Naive thymus-derived CD4-positive, alpha-beta T cell (primary cell): ENCODE measurements at places on chromosomes 1 and 21. TPM values are rescaled to one million over a fixed set of nuclear protein-coding genes. Genes with fewer than 3 reads are reported as not detected.
A peak's percentile ranks its signal among the peaks of the same experiment; 100 is the strongest.

The MCOLN2 gene
- total RNA-seq = 12.4 TPM

The TLR5 gene
- total RNA-seq = 3.1 TPM

The TSACC gene
- not detected in 2 replicates for total RNA-seq

The MRPL24 gene
- 47.2 TPM for total RNA-seq

The PADI4 gene
- total RNA-seq = 3.5 TPM

The CFHR1 gene
- not detected for total RNA-seq

The TBX15 gene
- total RNA-seq = not detected

The CFHR2 gene
- total RNA-seq = not detected in 2 replicates

The FCER1G gene
- 19.4 TPM for total RNA-seq

The IQGAP3 gene
- total RNA-seq = not detected

The FAM3B gene
- not detected for total RNA-seq

The SMCP gene
- total RNA-seq = not detected

The SYCP1 gene
- not detected in 2 replicates for total RNA-seq

GRCh38 chr21:27094184-27094948 is 127.5 kb upstream of the ADAMTS5 start:
- DNase-seq = no peak

DNA sequence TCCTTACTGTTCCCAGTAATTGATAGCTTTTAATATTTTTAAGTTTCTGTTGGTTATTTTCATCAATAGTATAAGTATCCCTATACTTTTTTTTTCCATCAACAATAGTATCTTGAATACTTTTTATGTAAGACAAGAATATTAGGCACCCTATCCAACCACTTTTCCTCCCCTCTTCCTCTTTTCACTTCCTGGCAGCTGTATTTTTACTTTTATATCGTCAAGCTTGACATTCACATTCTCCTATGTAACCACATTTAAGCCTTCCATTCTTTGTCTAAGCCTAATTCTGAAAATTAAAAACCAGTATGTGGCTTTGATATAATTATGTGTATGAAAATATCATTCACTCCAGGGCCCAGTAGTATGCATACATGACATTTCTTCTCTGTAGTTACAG is 9.3 kb downstream of the TMEM39B start:
- DNase-seq = no peak

DNA sequence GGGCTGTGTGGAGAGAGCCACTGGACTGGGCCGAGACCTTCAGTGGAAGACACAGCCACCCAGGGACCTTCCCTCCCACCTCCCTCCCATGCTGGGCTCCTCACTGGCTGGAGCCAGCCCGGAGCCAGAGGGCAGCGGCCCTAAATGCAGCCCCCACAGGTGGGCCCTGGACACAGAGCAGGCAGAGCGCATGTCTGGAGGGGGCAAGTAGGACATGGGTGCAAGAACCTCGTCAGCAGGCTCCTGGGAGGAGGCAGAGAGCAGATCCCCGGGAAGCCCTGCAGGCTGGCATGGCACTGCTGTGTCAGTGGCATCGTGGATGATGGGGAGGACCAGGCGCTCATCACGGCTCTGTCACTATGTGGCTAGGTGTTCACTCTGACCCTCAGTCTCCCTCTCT is 45.7 kb downstream of the DMRTB1 start:
- DNase-seq = no peak

GRCh38 chr1:29963946-29964345 is 727.6 kb downstream of the PTPRU start:
- DNase-seq = no peak

DNA sequence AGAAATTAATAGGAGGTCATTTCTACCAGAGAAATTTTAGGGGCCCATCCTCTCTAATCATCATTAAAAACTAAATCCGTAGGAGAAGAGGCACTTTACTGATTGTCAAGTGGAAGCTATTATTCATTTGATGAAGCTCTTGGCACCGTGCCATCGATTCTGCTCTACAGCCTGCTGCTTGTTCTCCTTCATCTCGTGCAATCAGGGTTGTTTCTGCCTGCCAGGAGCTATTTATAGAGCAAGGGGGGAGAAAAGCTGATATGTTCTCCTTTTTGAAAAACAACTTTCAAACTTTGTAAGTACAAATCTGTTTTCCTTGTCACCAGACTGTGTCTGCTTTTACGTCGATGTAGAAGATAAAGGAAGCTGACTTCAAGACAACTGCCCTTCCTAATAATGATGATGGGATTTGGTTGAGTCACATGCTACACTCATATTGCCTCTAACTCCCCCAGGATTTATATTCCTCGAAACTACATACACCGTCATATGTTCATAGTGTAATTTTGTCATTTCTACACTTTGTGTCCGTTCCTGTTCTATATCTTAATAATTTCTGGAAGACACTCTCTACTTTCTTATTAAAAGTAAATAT is 169.6 kb upstream of the LHX8 start:
- no peak for DNase-seq

DNA sequence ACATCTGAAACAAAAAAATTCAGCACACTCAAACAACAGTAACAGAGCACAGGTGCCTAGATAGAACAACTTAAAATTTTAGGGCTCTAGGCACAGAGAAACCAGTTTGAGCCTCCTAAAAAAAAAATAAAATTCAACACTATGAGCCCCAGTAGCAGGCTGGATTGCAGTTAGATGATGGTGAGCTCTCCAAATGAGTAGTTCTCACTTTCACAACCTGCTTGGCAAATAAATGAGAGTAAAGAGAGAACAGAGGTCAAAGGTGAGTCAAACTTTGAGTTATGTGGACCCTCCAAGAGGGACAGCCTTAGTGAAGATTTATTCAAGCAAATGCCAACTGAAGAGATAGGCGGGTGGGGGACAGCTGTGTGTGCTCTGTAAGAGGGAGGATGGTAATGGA is 3.6 kb downstream of the BEND5 start:
- DNase-seq = no peak

DNA sequence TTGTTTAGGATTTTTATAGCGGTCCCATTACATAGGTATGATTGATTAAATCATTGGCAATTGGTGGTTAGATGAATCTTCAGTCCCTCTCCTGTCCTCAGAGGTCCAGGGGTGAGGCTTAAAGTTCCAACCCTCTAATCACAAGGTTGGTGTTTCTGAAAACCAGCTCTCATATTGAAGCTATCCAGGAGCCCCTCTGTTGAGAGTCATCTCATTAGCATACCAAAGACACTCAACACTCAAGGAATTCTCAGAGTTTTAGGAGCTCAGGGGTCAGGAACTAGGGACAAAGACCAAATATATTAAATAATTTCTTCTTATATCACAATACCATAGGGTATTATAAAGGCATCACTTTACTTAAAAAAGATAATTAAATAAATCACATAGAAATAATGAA is 23.3 kb downstream of the FCRL2 start:
- DNase-seq = no peak

DNA sequence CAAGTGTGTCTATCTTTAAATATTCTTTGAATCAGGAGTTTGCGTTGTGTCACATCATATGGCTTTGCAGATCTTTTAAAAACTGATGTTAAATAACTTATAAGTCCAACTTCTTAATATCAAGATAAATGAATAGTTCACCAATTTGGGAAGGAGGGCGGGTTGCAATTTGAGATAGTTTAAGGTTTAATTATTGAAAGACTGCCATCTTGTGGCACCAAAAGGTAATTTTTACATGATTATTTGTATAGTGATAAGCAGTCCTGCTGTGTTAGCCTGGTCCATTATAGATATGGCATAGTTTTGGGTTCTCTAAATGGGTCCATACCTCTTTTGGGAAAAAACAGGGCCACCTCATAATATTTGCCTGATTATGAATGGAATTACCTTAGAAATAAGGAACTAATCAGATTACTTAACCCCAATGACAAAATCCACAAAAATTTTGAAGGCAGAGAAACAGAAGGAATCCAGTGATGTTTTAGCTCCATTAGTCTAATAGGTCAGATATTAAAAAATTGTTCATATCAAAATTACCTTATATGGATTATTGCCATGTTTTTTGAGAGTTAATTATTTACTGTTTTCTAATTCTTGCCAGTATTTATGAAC is 64.3 kb downstream of the PRKAA2 start:
- peak; percentile 0 for DNase-seq

GRCh38 chr1:78726686-78727085 is 77.1 kb downstream of the IFI44 start:
- DNase-seq = no peak

- no peak for DNase-seq
These were observed 773 bp upstream of the RCC2 start for GRCh38 chr1:17440074-17440826.

DNA sequence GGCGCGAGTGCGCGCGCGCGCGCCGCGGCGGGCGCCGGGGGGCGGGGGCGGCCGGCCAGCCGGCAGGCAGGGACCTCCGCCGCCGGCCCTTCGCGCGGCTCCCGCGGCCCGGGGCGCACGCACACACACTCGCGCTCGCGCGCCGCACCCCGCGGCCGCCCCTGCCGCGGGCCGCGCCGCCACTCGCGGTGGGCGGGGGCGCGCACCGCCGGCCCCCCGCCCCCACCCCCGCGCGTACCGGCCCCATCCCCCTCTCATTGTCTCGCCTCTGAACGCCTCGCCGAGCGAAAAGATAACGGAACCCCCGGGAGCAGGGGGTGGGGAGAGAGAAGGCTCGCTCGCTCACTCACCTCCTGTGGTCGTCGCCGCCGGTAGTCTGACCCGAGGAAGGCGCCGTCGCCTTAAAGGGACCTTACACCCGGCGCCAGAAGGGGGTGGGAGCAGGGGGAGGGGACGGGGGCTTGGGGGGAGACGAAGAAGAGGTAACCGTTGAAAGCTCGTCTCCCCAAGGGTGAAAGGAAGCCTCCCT is 428 bp downstream of the POGZ start:
- no peak for DNase-seq

DNA sequence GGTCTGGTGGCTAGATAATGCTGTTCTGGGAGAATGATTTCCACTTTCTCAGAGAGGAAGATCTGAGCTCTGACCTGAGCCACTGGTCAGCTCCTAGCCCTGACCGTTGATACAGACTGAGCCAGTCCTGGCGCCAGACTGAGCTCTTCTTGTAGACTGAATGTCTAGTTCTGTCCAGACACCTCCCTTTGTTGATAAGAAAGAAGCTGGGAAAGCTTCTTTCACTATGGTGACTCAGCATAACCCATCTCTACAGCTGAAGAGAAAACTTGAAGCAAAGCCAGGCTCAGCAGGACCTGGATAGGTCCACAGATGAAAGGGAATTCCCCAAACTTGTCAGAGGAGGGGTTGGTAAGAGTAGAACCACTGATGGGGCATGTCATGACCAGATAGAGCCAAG is 9.9 kb upstream of the TRABD2B start:
- no peak for DNase-seq

DNA sequence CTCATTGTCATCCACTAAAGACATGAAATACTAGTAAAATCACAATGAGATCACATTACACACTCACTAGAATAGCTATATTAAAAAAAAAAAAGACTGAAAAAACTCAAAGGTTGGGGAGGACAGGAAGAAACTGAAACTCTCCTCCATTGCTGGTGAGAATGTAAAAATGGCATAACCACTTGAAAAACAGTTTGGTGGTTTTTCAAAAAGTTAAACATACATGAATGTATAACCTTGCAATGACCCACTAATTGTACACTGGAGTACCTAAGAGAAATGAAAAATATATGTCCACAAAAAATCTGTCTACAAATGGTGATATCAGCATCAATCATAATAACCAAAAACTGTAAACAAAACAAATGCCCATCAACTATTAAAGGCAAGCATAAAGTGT is 44.0 kb downstream of the NRIP1 start:
- no peak for DNase-seq

DNA sequence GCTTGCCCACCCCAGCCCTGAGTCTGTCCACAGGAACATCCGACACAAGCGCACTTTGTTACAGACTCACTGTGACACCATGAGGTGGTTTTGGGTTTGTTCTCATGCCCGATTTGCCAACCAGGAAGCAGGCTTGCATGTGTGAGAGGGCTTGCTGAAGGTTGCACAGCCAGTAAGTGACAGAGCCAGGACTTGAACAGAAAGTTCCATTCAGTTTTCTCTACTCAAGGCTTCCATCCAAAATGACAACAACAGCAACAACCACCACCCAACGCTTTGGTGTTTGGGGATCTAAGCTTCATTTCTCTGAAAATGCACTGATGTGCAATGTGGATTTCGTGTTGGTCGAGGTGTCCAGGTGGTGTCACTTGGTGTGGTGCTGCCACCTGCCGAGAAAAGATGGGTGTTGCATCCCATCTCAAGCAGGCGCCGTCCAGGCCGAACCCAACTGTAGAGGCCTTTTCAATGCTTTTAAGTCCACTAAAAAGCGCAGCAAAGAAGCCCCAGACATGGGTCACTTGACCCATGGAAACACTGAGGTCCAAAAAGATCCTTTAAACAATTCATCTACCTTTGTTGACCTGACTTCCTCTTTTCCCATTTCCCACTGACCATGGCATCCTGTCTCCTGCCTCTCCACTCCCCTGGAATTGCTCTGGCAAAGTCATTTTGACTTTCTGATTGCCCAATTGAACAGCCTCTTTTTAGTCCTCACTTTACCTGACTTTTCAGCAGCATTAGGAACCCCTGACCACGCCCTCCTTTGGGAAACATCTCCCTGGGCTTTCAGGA is 12.2 kb downstream of the CITED4 start:
- DNase-seq = peak; percentile 64

DNA sequence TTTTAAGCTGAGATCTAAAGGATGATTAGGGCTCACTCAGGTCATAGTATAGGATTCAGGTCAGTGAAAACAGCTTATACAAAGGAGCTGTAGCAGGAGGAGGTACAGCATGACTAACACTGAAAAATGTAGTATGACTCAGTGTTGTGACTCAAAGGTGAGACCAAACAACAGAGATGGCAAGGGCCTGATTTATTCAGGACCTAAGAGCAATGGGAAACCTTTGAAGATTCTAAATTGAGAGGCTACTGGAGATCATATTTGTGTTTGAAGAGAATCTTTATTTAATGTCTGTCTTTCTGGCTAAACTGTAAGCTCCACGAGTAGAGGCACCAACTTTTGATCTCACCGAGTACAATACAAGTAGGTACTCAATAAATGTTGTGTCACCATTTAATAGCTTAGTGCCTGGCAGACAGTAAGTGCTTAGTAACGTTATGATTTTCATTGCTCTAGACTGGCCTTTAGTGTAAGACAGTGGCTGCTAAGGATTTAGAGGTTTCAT is 43.5 kb downstream of the PRKAA2 start:
- DNase-seq = no peak

GRCh38 chr1:53530550-53530949 is 71.4 kb downstream of the DMRTB1 start:
- DNase-seq = no peak

GRCh38 chr1:234719454-234720251 is 109.7 kb upstream of the IRF2BP2 start:
- no peak for DNase-seq

DNA sequence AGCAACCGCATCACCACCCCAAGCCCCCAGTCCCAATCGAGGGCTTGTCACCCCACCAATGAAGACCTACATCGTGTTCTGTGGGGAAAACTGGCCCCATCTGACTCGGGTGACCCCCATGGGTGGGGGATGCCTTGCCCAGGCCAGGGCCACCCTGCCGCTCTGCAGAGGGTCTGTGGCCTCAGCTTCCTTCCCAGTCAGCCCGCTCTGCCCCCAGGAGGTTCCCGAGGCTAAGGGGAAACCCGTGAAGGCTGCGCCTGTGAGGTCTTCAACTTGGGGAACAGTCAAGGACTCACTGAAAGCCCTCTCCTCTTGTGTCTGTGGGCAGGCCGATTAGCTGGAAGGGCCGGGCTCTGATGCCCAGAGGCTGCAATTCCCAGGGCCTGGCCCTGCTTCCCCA is 2.0 kb downstream of the SRARP start:
- DNase-seq = no peak
